ENCODE measurements at places on chromosomes 3 and 15.

GRCh38 chr3:13884851-13885703, 5.2 kb upstream of the WNT7A start:
- DNase-seq, result no peak

- DNase-seq, result peak; percentile 90
Observed at GRCh38 chr15:66619152-66619903, 53.5 kb upstream of the LCTL start.

DNA sequence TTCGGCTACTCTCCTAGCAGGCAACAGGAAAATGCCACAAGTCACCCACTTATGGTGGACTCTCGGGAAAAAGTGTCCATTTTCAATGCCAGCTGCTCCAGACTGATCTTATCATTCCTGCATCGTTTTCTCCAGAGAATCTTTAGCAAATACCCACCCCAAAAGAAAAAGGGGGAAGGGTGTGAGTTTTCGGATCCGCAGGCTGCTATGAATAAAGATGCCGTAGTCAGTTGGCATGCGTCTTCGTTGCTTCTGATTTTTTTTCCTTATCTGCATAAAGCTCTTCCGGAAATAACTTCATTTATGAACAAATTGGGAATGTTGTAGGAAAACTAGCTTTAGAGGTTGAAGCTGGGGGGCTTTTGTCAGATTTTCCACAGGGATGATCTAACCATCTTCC, 22.4 kb upstream of the VILL start:
- DNase-seq, result no peak

GRCh38 chr15:54941417-54941816, 255.3 kb downstream of the RSL24D1 start:
- DNase-seq, result no peak

GRCh38 chr3:63740116-63740515, 79.0 kb upstream of the C3orf49 start:
- no peak for DNase-seq

- no peak for DNase-seq
Observed at GRCh38 chr15:64622410-64623260, 152.8 kb downstream of the RBPMS2 start.

All from AG20443 (cell line).